ENCODE measurements at places on chromosomes 2 and 18. TPM values are rescaled to one million over a fixed set of nuclear protein-coding genes. Genes with fewer than 3 reads are reported as not detected.

THUMPD2 gene
- 2.8 TPM for polyA plus RNA-seq

RAB11FIP5 gene
- 0.64 TPM for polyA plus RNA-seq

RAD51AP2 gene
- polyA plus RNA-seq: not detected

SLC9A4 gene
- not detected for polyA plus RNA-seq

DNA sequence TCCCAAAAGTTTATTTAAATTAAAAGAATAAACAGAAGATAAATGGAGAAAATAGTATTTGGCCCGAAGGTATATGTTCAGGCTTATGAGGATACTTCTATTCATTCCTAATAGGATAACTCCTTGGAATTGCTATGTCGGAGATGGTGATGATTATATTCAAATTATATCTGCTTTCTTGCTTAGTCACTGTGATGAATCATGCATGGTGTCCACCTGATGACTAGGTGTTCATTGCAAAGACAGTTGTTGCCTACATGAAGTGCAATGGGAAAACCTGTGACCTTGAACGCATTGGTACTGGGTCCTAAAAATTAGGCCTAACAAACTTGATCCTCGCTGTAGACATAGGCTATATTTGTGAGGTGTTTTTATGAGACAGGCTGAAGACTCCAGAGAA is 617.3 kb upstream of the ZEB2 start:
- DNase-seq: no peak
- H3K36me3 ChIP-seq: no peaks in the 10 kb centered on the region
- H3K4me1 ChIP-seq: peaks cover 8% of the 10 kb centered on the region
- H3K27me3 ChIP-seq: no peaks in the 10 kb centered on the region
- H3K27ac ChIP-seq: no peak overlapping the region
- no peak overlapping the region for H3K4me3 ChIP-seq

DNA sequence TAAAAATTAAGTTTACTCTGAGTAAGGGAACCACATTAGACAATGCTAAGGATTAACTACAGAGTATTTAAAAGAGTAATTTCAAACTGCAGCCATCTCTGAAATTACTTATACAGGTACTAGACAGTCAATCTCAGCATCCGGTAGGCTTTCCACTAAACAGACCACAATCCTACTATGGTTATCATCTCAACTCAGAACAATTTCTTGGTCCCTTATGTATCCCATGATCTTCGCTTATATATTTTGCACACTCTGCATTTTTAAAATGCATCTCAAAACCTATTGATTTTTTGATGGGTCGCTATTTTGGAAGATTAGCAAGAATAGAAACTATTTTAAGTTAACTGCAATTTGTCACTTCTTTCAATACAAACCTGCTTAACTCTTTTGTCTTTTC is 1.4 kb downstream of the PPP4R1 start:
- no peaks in the 10 kb centered on the region for H3K27me3 ChIP-seq
- no peak overlapping the region for H3K27ac ChIP-seq
- peaks cover 5% of the 10 kb centered on the region for H3K36me3 ChIP-seq
- DNase-seq: no peak
- H3K4me1 ChIP-seq: peaks cover 32% of the 10 kb centered on the region
- H3K4me3 ChIP-seq: peak overlapping the region; percentile 58

- no peak overlapping the region for H3K27ac ChIP-seq
- H3K27me3 ChIP-seq: peaks cover 5% of the 10 kb centered on the region
- no peak overlapping the region for H3K4me3 ChIP-seq
- peak; percentile 24 for DNase-seq
Observed at GRCh38 chr2:88350331-88351248, 101.9 kb downstream of the FOXI3 start.

DNA sequence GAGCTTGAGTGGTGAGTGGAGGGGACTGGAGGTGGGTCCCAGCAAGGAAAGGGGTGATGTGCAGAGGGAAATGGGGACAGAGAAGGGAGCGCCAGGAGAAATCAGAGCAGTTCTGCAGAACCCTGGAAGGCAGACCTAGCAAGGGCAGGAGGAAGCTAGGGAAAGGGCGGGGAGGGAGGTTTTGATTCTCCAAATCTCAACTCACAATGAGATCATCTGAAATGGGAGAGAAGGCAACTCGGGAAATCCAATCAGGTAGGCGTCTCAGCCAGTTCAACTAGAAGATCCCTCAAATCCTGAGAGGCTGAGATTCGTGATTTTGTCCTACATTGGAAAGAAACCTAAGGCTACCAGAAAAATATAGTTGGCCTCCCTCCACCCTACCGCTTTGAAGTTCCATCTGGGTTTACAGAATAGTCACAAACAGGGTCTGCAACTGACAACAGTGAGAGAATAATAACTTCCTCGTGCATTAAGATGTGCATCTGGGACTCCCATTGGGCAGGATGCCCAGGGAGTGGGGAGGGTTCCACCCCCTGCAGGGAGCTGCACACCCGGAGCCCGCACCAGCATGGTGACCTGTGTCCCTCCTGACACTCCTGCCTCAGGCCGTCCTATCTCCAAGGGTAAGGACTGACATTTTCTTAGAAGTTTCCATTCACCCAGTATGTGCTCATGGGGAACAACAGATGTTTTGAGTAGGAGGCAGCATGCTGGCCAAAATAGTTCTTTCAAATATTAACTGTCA is 113.3 kb upstream of the ODC1 start:
- H3K27ac ChIP-seq: no peak overlapping the region
- H3K4me1 ChIP-seq: no peaks in the 10 kb centered on the region
- no peaks in the 10 kb centered on the region for H3K27me3 ChIP-seq
- H3K36me3 ChIP-seq: peaks cover 20% of the 10 kb centered on the region
- DNase-seq: no peak

DNA sequence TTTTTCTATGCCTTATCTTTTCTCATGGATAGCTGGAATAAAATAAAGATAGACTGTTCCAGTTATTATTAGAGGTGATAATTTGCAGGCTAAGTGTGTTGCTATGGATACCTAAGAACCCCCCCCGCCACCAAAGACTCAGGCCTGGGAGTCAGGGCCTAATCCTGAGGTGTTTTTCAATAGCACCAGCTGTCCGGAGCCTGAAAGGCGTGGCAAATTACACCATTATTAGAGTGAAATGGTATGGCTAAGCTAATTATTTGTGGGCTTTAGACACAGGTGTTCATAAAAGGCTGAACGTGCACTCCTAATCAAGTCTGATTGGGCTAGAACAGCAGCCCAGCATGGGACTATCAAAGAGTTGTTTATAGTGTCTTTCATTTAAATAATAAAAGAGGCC is 293.2 kb upstream of the DCC start:
- H3K27ac ChIP-seq: no peak overlapping the region
- H3K27me3 ChIP-seq: no peaks in the 10 kb centered on the region
- no peak overlapping the region for H3K4me3 ChIP-seq
- DNase-seq: no peak

- peaks cover 13% of the 10 kb centered on the region for H3K36me3 ChIP-seq
Observed at GRCh38 chr2:60549928-60550177, 3.6 kb downstream of the BCL11A start.

- H3K4me1 ChIP-seq: no peaks in the 10 kb centered on the region
Observed at GRCh38 chr2:30155889-30156658, 9.3 kb downstream of the YPEL5 start.

- H3K4me3 ChIP-seq: no peak overlapping the region
- H3K27me3 ChIP-seq: no peaks in the 10 kb centered on the region
- DNase-seq: no peak
- no peaks in the 10 kb centered on the region for H3K36me3 ChIP-seq
Observed at GRCh38 chr2:134124047-134124753, 129.7 kb upstream of the MGAT5 start.

DNA sequence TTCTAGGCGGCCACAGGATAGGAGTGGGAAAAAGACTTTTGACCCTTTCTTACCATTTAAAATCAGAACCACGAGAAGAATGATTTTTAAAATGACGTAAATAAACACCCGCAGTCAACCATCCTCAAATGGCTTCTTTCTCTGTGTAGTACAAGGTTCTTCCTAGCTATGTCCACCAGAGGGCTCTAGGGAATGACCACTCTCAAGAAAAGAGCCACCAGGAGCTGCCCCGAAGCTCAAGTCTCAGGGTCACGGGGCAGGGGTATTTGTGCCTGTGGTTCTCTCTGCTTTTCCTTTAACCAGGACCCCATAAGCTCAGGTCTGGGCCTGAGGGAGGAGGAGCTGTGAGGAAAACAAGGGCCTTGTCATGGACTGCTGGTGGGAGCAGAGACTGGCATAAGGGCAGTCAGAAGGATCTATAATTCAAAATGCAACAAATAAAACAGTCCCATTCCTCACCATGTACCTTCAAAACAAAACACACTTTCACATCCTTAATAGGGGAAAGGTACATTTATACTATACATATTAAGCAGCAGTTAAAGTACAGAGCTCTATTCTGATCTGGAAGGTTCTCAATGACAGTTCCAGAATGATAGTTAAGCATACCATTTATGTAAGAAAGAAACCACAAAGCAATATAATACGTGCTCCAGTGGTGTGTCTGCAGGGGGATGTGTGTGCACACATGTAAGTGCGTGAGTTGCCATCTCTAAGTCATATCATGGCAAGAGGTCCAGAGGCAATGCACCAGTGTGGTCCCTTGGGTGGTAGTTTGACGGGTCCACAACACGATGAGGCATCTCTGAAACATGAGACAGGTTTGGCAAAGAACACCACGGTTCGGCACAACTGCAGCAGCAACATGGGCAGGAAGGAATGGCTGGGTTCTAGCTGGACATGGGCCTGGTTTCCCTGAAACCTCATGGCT is 18.6 kb downstream of the LYPD1 start:
- no peak overlapping the region for H3K27ac ChIP-seq
- H3K36me3 ChIP-seq: no peaks in the 10 kb centered on the region
- H3K27me3 ChIP-seq: no peaks in the 10 kb centered on the region
- H3K4me1 ChIP-seq: no peaks in the 10 kb centered on the region

GRCh38 chr18:77167251-77167650 is 34.7 kb upstream of the MBP start:
- H3K4me3 ChIP-seq: no peak overlapping the region
- H3K27ac ChIP-seq: no peak overlapping the region
- no peaks in the 10 kb centered on the region for H3K27me3 ChIP-seq

GRCh38 chr2:112831946-112832840 is 4.4 kb downstream of the IL1B start:
- no peaks in the 10 kb centered on the region for H3K27me3 ChIP-seq
- H3K4me3 ChIP-seq: peak overlapping the region; percentile 16
- H3K36me3 ChIP-seq: peaks cover 59% of the 10 kb centered on the region
- peak overlapping the region; percentile 2 for H3K27ac ChIP-seq
- peaks cover 61% of the 10 kb centered on the region for H3K4me1 ChIP-seq
